ENCODE measurements at places on chromosomes 2 and 18.
A peak's percentile ranks its signal among the peaks of the same experiment; 100 is the strongest.

- DNase-seq, result no peak
Measured at GRCh38 chr2:98935111-98935770, 784 bp downstream of the CRACDL start.

DNA sequence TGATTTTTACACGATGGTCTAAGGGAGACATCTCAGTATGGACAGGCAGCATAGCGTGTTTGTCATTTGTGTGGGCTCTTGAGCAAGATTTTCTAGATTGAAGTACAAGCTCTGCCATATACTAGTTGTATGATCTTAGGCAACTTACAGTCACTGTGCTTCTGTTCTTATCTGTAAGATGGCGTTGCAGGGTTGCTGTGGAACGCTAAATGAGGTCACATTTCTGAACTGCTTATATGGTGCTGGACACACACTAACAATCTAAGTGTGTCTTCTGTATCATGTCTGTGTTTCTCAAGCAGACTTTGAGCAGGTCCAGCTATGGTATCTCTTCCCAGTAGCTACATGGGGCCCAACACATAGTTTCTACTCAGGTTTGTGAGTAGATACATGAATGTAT lies 29.2 kb downstream of the PARD3B start:
- no peak for DNase-seq

DNA sequence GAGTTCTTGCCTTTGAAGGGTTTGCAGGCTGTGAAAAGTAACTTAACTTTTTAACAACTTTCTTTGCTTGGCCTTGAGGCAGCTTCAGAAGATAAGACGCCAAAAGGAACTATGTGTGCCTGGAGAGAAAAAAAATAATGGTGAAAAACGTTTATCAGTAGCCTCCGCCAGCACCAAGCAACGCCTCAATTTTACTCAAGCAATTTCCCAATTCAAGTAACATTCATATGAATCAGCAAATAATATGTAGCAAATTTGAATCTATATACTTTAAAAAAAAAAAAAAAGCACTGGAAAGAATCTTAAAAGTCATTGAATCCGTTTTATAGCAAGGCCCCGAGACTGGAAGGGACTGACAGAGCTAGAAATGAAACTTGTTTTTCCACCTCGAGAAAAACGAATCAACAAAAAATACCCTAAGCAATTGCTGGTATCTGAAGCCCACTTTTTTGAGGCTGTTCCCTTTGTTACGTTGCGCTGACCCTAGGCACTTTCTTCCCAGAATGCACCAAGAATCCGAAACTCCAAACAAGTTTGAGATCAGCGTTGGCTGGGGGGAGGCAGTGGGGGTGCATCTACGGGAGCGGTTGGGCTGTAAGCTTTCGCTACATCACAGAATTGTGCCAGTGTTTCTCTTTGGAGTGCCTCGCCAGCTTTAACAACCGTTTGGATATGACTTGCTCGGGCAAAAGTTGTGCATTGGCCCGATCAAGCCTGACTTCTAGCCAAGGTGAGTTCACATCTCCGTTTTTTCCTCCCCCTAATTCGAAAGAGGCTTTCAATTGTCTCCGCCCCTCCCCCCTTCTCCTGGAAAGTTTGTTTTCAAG lies 2.7 kb upstream of the TGIF1 start:
- no peak for DNase-seq

DNA sequence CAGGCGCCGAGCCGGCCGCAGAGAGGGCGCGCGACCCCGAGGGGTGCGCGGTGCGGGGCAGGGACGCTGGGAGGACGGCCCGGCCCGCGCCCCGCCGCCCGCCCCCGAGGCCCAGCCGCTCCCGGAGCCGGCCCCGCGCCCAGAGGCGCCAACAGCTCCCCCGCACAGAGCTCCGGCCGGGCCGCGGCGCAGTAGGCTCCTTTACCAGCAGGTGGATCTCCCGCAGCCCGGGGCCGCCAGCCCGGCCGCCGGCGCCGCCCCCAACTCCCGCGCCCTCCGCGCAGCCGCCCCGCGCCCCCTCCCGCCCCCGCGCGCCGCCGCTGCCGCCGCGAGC lies 258 bp downstream of the MGAT4A start:
- no peak for DNase-seq

GRCh38 chr2:197149546-197149945 lies 161.0 kb downstream of the ANKRD44 start:
- no peak for DNase-seq

GRCh38 chr2:144660518-144661316 lies 140.8 kb upstream of the ZEB2 start:
- peak; percentile 12 for DNase-seq

DNA sequence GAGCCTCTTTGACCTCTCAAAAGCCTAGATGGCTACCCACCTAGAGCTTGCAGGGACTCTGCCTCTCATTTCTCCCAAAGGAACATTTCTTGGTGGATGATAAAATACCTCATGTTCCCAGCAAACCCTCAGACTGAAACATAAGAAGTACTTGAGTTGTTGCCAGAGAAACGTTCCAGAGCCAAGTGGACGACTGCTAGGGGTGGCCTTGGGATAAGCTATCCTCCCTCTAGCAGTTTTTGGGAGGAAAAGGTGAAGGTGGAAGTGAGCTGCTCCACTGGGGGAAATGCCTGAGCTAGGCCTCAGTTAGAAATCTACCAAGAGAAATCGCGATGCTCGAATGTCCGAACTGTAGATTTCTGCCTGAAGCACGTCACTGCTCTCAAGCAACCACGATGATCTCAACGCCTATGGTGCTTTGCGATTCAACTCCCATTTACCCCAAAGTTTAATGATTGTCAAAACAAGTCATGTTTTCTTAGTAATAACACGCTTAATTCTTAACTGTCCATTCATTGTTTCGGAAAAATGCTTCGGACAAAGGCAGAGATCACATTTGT lies 91.5 kb downstream of the CCBE1 start:
- DNase-seq, result no peak

DNA sequence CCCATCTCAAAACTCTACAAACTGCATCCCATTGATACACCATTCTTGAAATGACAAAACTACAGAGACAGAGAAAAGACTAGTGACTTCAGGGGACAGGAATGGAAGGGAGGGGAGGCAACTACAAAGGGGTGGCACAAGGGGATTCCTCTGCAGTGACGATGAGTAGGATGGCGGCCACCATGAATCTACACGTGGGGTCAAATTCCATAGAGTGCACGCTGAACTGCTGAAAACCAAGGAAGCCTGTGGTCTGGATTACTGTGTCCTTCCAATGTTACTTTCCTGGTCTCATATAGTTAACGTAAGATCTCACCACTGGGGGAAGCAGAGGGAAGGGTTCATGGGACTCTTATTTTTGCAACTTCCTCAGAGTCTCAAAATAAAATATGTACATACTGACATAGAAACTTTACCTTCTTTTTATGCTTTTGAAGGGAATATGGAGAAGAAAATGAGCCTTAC lies 23.6 kb downstream of the COX7A2L start:
- DNase-seq, result no peak

DNA sequence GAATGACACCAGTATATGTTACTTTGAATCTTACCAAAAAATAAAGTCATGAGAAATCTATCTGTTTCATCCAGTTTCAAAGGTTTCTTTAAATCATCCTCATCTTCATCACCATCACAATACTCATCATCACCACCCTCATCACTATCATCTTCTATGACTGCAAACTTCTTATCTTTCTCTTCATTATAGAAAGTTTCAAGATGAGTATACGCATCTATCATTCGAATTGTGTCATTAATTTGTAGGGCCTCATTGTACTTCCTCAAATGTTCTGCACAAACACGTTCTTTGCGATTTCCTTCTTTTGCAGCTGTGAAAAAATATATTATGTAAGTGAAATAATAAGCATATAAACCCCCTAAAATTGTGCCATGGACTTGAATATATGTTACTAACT lies 34.1 kb upstream of the FAP start:
- DNase-seq, result no peak

DNA sequence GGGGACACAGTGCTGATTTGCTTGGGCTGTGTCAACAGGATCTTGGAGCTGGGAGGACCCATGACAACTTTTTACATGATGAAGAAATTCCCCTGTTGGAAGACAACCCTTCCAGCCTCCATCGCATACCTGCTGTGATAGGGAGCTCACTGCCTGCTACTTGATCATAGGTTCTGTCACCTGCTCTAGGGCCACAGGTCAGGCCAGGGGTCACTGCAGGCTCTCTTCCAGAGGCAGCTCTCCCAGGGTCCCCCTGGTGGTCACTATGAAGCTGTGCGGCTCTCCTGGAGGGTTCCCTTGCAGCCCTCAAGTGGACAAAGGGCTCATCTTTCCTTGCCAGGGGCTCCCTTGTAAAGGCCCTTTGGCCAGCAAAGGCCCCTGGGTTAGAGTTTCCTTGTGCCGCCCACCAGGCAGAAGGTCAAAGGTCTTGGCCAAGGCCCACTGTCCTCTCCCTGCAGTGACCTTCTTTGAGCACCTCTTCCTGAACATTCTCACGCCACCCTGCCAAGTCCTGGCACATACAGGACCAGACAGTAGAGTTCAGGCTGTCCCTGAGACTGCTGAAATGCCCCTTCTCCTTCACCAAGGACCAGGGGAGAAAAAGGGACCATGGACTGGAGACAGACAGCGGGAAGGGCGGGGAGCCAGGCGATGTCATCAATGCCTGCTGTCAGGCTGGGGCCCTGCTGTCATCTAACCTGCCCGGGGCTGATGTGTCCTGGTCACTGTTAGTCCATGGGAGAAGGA lies 345.1 kb downstream of the DYSF start:
- peak; percentile 1 for DNase-seq

- DNase-seq, result peak; percentile 10
Measured at GRCh38 chr2:104872866-104873688, 19.2 kb downstream of the POU3F3 start.

- DNase-seq, result peak; percentile 49
Measured at GRCh38 chr2:225002656-225003045, 39.6 kb downstream of the DOCK10 start.

DNA sequence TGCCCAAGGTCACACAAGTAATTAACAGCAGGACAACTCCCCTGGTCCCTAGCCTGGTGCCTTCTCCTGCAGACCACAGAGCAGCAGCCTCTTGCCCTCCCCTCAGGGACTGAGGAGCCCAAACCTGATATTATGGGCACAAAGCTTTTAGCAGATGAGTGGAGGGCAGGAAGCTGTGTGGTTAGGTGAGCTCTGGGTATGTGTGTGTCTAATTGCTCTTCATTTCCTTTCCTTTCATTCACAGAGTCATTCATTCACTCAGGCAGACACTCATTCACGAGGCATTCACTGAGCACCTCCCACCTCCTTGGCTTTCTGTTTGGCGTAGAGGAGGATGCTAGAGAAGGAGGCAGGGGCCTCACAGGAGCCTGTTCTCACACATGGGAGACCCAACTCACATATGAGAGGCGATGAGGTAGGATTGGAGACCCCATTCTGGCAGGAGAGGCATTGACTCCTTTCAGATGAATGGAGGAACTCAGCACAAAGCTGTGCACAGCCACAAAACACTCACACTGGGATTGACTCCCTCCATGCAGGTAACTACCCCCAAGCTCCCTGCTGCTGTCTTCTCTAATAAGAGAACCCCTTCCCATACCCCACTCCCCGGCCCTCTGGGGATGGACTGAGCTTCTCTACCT lies 306.8 kb upstream of the SKOR2 start:
- no peak for DNase-seq

GRCh38 chr2:56287974-56288373 lies 104.2 kb downstream of the CCDC85A start:
- DNase-seq, result no peak

GRCh38 chr18:59354731-59355130 lies 4.3 kb downstream of the LMAN1 start:
- no peak for DNase-seq

DNA sequence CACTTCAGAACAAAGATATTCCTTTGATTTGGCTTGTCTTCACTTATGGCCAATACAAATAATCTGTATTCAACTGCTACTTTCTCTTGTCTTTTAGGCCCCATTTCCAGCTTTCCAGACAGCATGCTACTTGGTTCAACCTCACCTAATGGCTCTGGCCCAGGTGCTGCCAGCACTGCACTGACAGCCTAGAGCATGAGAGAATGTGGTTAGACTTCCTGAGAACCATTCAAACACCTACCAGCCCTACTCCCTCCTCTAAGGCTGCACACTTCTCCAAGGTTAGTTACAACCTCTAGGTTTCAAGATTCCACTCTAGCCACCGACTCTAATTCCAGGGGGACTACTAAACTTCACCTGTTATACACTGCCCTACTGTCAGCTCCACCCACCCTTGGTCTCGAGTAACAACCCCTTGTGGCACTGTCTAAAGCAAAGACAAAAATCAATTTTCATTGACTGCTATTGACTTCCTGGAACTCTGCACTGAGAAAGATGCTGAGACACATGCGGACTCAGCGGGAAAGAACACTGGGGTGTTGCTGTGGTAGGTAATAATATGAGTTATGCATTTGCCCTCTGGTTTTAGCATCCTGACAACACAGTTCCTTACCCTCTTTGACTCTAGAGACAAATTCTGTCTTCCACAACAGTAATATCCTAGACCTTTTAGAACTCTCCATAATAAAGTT lies 38.2 kb downstream of the PLEKHM3 start:
- no peak for DNase-seq

DNA sequence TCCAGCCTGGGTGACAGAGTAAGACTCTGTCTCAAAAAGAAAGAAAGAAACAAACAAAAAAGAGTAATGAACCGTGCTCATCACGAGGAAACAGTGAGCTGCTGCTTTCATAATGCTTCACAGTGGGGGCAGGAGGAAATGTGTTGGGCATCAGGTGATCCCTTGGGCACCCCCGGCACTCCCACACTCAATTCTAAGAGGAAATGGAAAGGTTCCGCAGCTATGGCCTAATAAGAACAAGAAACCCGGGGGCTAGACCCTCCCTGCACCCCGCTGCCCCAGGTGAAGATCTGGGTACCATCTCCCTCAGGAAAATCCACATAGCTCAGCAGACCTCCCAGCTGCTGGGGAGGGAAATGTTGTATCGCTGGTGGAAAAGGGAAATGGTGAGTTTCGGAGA lies 118.9 kb downstream of the LPIN1 start:
- no peak for DNase-seq

- DNase-seq, result no peak
Measured at GRCh38 chr2:45957533-45958227, 306.2 kb downstream of the PRKCE start.

DNA sequence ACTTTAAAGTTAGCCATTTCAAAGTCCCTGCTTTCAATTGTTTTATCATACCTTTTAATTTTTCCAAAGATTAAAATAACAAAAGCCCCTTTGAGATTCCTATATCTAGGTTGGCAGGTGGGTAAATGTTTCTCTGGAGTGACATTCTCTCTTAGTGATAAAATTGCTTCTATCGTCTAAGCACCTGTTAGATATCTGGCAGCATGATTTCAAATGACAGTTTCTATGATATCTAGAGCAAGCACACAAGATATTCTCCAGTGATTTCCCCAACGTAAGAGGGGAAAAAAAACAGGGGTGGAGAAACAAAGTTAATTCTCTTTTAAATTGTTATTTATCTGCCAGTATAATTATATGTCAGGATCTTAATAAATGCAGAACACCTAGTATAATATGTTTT lies 610.2 kb downstream of the DSC3 start:
- no peak for DNase-seq

DNA sequence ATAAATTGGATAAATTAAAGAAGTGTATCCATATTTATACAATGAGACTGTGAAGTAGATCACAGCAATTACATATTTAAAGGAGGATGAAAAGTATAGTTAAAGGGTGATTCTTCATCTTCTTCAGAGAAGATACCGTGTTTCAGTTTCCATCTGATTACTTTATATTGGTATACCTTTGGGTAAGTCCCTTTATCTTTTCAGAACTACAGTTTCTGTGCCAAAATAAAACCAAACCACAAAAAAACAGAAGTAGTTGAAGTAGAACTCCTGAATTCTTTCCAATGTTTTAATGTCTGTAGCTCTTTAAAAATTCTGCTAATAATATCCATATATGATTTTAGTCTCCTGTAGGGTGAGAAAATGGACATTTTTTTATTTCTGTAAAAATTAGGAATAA lies 231.2 kb upstream of the LINC00305 start:
- no peak for DNase-seq

All from CD4-positive, alpha-beta T cell treated with Interleukin-2 at 100 ng/mL for 4 hours (primary cell).